ENCODE measurements at places on chromosomes 12 and 14.

DNA sequence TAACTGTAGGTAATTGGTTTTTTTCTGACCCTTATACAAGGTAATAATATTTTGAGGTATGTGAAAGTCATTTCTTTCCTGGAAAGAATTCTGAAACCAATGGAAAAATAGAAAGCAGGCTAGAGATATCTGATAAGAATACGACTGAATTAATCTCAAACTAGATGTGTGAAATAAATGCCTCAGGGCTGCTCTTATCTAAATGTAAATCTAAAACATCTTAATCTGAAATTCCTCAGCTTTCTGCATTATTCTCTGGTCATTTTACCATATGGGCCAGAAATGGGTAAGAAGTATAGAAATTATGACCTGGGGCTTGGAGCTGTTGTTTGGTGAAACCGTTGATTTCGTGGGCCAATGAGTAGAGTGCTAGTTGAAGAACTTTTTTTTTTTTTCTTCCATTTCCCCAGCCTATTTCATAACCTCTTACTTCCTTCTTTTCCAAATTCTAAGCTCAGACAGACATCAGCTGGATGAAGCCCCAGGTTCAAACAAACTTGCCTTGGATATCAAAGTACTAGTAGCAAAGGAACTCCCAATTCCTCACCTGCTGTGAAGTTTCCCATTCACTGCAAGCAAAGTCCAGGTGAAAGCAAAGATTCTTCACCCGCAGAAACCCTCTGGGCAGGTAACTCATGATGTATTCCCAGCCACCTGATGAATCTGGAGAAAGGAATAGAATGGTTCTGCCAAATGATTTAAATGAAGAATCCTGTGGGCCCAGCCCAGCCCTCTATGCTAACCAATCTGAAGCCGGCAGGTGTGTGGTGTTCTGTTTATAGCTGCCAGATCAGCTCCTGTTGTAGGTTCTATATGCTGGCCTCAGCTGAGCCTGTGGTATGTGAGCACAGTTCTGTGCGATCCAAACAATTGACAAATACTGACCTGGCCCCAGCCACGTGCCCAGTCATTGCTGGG lies 9.7 kb upstream of the FOS start:
- no peak for DNase-seq

DNA sequence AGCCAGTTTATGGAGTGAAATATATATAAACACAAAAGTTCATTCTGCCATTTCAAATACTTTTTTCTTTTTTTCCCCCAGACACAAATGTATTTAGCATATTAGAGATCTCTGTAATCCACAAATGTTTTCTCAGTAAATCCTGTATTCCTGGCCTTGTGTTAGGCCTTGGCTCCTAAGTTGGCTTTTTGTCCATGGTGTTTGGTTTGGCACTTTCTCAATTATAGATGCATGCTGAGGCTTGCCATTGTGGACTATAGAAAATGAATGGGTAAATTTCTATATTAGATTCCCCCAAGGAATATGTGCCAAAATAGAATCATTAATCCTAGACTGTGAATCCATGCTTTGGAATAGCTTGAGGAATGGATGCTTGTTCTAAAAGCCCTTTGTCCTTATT lies 17.0 kb downstream of the RIC8B start:
- no peak for DNase-seq

DNA sequence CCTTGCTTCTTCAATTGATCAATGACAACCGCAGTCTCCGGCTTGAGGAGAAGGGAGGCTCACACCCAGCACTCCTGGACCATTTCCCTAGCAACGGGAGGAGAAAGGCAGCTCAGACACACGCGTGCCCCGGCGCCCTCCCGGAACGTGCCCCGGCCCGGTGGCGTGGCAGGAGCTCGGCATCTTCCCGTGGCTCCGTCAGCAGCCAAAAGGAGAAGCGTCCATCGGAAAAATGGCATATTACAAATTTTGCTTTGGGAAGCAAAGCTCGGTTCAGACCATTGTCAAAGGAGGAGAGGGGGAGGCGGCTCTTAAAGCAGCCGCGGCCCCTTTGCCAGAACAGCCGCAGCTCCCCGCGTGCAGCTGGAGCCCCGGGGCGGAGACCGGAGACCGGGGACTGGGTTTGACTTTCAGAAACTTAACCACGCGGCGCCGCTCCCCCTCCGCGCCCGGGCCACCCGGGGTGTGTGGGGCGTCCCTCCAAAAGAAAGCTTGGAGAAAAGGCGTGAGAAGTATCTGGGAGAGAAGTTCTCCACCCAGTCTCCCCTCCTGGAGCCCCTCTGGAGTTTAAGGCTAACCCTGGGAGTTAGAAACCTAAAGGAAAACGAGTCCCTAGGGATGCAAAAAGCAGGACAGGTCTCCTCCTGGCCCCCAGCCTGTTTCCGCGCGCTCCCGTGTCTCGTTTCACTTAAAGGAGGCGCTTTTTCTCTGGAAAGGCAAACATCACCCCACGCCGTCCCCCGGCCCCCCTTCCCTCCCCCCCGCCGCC lies 545 bp downstream of the PPFIA2 start:
- DNase-seq: no peak

DNA sequence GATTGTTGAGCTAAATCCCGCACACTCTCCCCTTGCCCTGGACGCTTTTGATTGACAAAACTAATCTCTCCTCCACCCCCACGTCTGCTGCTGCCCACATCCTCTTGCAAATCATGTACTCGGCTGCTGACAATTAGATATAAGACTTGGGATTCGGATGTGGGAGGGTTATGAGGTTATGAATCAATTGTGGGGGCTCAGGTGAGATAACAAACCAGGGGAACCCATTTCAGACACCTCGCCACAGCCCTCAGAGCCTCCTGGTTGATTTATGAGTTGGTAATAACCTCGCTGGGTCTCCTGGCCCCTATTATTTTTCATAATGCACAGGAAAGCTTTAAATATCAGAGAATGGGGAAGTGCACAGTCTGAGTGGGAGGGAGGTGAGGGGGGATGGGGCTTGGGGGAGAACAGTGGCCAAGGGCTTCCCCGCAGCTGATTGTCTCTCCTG lies 449.9 kb downstream of the DPF3 start:
- peak; percentile 41 for DNase-seq

- DNase-seq: no peak
Measured at GRCh38 chr14:63964113-63964512, 111.3 kb downstream of the SYNE2 start.

GRCh38 chr12:24494401-24494800 lies 454.5 kb downstream of the BCAT1 start:
- DNase-seq: no peak

DNA sequence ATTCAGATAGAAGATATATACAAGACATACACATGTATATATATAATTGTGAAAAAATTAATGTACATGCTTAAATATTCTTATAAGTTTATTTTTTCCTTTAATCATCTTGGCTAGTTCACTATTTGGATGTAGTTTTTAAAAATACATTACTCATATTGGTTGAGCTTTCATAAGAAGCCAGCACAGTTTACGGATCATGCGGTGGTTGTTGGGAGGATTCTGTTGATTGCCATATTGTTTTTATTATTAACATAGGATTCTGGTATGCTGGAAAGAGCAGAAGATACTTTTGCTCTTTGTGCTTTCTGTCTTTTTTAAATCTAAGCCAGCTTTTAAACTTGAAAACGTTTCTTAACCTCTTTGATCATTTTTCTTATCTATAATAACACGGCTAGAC lies 163.4 kb downstream of the OTOGL start:
- no peak for DNase-seq

DNA sequence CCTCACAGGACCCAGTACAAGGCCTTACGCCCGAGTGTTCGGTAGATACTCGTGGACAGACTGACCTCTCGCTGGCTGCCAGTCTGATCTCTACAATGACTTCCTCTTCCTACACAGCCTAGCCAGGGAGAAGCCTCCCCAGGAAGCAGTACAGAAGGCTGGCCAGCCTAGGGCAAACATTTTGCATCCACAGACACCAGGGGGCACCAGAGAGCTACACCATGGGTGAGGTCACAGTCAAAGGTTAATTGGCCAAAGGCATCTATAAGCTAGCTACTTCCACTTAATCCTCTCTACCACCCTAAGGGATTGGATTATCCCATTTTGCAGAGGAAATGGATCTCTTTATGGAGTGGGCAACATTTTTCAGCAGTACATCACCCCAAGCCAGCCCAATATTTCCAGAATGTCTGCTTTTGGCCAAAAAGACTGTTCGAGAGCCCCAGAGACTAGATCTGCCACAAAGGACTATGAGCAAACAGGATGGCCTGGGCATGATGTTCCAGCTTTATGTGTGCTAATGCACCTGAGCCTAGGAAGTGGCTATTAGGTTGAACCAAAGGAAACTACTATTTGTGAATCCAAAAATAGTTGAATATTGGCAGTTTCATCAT lies 14.6 kb upstream of the PNMA1 start:
- peak; percentile 87 for DNase-seq

- DNase-seq: no peak
Measured at GRCh38 chr14:56903304-56903969, 93.2 kb upstream of the OTX2 start.

DNA sequence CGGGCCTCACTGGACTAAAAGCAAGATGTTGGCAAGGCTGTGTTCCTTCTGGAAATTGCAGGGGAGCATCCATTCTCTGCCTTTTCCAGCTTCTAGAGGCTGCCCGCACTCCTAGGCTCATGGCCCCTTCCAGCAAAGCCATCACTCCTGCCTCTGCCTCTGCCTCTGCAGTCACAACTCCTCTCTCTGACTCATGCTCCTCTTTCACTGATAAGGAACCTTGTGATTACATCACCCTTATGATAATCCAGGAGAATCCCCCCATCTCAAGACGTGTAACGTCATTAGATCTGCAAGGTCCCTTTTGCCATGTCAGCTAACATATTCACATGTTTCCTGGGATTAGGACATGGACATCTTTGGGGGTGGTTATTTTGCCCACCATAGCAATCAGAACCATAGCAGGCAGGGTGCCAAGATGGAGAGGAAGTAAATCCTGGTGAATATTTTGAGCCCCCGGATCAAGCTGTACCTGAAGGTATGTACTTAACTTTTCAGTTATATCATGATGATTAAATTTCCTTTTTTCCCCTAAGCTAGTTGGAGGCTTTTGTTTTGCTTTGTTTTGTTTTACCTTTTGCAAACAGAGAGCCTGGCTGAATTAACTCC lies 123.6 kb downstream of the SCARB1 start:
- DNase-seq: no peak

- DNase-seq: no peak
Measured at GRCh38 chr14:23660290-23661226, 24.4 kb downstream of the DHRS2 start.

DNA sequence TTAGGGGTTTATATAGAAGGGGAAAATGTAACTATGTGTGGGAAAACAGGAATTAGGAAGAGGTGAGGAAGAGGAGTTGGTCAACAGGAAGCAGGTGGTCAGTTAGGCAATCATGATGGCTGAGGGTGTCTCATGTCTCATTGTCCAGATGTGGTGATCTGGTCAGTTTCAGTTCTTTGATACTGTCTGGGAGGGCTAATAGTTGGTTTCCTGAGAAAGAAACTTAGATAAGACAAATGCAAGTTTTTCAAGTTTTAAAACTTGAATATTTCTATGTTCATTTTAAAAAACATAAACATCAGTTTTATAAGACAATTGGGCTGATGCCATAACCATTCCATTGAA lies 1121.8 kb upstream of the USP15 start:
- no peak for DNase-seq

GRCh38 chr12:6016756-6017155 lies 71.7 kb upstream of the ANO2 start:
- DNase-seq: no peak

GRCh38 chr14:74407801-74408154 lies 18.2 kb downstream of the SYNDIG1L start:
- DNase-seq: peak; percentile 26

- DNase-seq: no peak
Measured at GRCh38 chr14:44612002-44612401, 104.9 kb upstream of the FSCB start.

GRCh38 chr12:101738920-101739665 lies at the start of gene SYCP3:
Gene SYCP3 (minus strand): TSS chr12:101739462. CDS start chr12:101737935, 1,527 bp downstream.
- DNase-seq: no peak

GRCh38 chr14:37452323-37452722 lies 142.7 kb downstream of the FOXA1 start:
- DNase-seq: no peak

GRCh38 chr14:99534333-99534732 lies 53.1 kb downstream of the CCNK start:
- no peak for DNase-seq

DNA sequence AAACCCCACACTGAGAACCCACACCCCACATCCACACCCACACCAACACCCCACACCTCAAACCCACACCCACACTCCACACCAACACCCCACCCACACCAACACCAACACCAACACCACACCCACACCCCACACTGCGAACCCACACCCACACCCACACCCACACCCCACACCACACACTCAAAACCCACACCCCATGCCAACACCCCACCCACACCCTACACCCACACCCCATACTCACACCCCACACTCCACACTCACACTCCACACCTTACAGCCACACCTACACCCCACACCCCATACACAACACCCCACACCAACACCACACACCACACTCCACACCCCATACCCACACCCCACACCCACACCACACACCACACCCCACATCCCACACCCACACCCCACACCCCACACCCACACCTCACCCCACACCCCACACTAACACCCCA lies 38.0 kb downstream of the TMEM120B start:
- no peak for DNase-seq

DNA sequence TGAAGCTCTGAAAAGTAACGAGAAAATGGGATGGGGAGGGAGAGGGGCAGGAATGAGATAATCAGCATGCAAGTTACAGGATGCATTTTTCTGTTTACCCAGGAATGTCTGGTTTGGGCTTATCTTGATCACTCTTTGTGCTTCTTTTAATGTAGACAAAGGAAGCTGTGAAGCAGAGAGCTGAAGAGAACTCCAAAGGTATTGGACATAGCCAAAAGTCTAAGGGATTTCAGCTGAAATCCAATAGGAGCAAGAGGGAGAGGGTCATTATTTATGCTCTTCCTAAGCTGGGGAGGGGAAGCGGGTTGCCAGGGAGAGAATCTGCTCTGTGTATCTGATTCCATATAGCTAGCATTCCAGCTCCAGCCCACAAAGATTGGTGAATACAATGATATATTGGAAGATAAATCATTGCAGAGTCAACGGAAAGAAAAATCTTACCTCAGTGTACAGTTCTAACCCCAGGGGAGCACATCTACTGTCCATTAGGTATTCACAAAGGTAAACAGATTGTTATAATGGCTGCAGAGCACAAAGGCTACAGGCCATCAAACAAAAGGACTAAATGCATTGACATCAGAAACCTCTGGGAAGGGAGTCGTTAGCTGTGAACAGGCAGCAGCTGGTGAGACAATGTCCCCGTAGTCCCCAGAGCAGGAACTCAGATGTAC lies 61.0 kb upstream of the PELI2 start:
- DNase-seq: no peak

GRCh38 chr12:44889162-44889561 lies 13.0 kb upstream of the NELL2 start:
- DNase-seq: no peak

GRCh38 chr12:53871367-53871766 lies 67.3 kb upstream of the HOXC13 start:
- DNase-seq: no peak

GRCh38 chr14:84991021-84991420 lies 538.9 kb upstream of the FLRT2 start:
- no peak for DNase-seq

GRCh38 chr12:32435921-32436705 lies 36.8 kb downstream of the FGD4 start:
- DNase-seq: no peak

- DNase-seq: no peak
Measured at GRCh38 chr14:32940711-32941667, 2.3 kb downstream of the NPAS3 start.

Data from germinal center (tissue), 1 donor.